ENCODE measurements at places on chromosomes 11 and 22.

- no peak for DNase-seq
Observed at GRCh38 chr22:31853736-31854495, 90.4 kb upstream of the YWHAH start.

DNA sequence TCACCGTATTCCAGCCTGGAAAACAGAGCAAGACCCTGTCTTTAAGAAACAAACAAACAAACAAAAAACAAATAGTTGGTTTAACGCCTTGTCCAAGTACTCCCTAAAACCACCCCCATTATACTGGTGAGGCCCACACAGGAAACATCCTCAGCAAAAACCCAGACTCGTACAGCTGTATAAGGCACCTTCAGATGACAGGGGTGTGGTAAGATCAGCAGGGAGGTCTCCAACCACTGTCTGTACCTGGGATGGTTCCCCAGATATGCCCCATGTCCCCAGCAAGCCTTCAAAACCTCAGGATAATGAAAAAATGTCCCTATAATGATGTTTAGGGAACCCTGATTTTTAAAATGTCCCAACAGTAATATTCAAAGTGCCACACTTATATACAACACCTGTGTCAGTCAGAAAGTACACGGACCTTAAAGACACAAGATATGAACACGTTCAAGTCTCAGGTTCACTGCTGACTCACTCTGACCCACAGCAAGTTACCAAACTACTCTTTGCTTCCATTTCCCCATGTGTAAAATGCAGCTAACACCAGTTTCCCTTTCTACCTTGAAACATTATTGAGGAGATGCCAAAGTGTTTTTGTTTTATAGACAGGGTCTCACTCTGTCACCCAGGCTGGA lies 9.3 kb downstream of the SF3A1 start:
- no peak for DNase-seq

DNA sequence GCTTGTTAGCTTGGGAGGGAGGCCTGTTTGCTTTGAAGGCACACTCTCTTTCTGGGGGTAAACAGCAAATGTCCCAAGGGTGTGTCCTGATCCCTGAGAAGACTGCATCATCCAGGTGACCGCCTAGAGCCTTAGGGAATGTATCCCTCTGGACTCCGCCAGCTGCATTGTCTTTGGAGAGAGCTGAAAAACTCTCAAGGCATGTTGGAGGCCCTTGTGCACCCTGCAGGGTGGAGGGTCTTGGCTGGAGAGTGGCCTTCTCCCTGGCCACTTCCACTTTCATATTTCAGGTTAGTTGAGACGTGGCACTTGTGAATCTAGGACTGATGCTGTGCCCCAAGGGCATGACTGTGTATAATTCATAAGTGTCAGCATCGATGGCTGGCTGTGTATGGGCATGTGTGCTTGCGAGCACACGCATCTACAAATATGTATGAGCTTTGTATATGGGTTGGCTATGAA lies 70.6 kb downstream of the ZBTB16 start:
- DNase-seq, result no peak

- DNase-seq, result no peak
Observed at GRCh38 chr11:1673446-1674172, 23.4 kb upstream of the KRTAP5-6 start.

DNA sequence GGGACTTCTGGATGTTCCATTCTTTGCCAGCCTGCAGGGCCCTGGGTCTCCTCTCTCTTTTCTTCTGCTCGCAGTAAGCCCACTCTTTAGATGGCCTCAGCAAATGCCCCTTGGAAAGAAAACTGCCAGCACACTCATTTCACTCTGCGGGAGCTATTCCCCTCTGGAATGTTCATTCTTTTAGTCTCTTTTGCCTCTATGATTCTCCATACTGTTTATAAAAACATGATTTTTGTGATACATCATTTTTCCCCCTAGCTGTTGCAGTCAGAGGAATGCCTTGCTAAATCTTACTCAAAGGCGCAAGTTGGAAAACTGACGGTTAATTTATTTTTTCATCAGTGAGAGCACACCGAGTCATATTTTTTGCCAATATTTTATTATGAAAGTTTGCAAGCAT lies 184.9 kb downstream of the SNX19 start:
- DNase-seq, result no peak

GRCh38 chr22:40463683-40464082 lies 93.3 kb downstream of the SGSM3 start:
- no peak for DNase-seq

DNA sequence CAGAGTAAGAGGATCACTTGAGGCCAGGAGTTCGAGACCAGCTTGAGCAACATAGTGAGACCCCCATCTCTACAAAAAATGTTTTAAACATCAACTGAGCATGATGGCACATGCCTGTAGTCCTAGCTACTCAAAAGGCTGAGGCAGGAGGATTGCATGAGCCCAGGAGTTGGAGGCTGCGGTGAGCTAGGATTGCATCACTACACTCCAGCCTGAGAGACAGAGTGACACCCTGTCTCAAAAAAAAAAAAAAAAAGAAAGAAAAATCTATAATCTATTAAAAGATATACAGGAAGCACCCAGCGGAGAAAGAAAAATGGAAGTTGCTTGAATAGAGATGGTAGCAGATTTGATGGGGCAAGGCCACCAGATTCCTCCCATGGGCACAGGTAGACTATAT lies 61.8 kb downstream of the FAM83F start:
- DNase-seq, result no peak

- DNase-seq, result no peak
Observed at GRCh38 chr11:13984616-13985450, 22.3 kb downstream of the SPON1 start.

GRCh38 chr22:43887391-43887790 lies 4.4 kb downstream of the PNPLA5 start:
- DNase-seq, result no peak

DNA sequence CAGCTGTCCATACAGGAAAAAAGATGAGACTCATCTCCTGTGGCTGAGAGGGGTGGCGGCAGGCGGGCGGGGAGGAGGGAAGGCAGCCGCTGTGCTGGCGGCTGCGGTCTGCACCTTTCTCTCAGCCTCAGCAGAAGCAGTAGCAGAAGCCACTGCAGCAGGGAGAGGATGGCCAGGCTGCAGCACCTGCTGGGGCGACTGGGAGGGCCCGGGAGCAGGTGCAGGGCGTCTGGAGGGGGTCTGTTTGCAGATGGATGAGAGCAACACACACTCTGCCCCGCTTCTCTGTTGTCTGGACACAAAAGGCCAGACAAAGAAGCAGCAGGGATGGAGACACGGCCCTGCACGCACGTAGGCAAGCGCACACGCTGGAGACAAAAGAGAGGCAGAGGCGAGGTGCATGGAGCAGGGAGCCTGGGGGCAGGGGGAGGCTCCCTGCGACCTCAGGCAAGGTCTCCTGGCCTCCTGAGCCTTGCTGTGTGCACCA lies 9.3 kb upstream of the MIAT start:
- no peak for DNase-seq

- no peak for DNase-seq
Observed at GRCh38 chr11:71170624-71171423, 81.6 kb downstream of the SHANK2 start.

- no peak for DNase-seq
Observed at GRCh38 chr11:72754544-72755155, 2.4 kb upstream of the ARAP1 start.

DNA sequence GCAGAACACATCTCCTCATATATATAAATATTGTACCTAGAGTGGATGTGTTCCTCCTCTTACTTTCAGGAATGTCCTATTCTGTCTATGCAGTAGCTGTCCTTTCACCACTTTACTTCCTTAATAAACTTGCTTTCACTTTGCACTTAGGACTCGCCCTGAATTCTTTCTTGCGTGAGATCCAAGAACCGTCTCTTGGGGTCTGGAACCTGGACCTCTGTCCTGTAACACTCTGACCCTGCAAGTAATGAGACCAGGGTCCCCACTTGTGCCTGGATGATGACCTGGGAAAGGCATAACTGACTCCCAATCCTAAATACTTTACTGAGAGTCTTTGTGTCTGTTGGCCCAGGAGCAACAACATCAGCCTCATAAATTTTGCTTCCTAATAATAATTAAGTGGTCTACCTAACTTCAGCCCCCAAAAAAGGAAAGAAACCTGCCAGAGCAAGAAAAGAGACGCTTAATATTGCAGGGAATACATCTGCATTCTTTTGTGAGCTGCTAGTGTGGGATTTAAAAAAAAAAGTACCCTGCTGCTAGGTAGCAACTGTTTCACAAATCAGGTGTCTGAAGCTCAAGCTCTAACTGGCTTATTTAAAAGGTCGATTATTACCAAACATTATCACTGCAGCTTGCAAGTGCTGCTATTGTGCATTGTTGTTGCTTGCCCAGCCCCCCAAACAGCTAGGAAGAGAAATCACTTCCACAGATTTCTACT lies 69.3 kb downstream of the FAM168A start:
- DNase-seq, result no peak

DNA sequence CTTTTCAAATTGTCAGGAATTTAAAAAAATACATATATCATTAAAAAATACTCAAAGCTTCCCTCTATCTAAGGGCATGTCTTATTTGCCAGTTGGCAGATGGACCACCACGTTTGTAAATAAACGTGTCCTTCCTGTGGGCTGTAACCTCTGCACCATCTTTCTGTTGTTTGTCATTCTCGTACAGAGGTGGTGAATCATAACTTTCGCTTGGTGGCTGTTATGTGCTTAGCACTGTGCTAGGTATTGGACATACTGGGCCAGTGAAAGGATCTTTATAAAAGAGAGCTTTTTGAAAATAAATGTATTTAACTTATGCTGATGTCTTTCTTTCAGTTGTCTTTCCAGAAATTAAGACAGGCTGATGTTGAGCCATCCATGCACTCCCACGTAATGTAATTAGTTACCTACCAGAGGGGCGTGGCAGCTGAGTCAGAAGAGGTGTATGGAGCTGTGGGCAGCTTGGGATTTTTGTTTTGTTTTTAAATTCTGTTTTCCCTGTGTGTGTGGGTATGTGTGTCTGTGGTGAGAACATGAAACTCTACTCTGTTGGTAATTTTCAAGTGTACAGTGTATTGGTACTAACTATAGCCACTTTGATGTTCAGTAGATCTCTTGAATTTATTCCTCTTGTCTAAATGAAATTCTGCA lies 62.7 kb downstream of the TECTA start:
- no peak for DNase-seq

DNA sequence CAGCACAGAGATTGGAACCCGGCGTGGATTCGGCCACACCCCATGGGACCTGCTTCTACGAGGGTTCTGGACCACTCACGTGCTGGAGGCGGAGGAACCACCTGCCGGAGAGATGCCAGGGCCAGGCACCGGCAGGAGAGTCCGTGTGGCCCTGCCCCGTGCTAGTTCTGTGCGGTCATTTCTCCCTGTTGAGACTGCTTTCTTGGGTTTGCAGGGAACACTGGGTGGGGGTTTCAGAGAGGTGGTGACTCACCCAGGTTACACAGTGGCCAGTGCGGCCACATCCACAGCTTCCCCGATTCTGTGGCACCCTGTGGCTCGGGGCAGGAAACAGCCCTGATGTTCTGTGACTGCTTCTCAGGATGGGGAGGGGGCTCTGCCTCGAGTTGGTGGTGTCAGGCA lies 3.6 kb upstream of the PHLDA2 start:
- DNase-seq, result no peak

- DNase-seq, result no peak
Observed at GRCh38 chr11:103338621-103339484, 229.6 kb downstream of the DYNC2H1 start.

DNA sequence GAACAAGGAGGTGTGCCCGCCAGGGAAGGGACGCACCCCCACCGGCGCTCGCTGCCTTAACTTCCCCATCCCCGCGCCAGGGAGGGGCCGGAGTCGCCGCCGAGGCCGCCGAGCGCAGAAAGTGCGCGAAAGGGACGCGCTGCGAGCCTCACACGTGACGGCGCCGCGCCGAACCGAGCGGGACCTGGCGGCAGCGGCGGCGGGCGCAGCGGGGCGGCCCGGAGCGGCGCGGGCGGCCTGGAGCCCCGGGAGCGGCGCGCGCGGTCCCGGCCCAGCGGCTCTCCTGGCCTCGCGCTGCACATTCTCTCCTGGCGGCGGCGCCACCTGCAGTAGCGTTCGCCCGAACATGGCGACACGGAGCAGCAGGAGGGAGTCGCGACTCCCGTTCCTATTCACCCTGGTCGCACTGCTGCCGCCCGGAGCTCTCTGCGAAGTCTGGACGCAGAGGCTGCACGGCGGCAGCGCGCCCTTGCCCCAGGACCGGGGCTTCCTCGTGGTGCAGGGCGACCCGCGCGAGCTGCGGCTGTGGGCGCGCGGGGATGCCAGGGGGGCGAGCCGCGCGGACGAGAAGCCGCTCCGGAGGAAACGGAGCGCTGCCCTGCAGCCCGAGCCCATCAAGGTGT lies at the start of gene SORL1:
Gene SORL1 (plus strand): TSS at position 329 of the 623 bp plus-strand sequence. CDS start 18 bp downstream, at position 347.
- DNase-seq, result peak; percentile 67

DNA sequence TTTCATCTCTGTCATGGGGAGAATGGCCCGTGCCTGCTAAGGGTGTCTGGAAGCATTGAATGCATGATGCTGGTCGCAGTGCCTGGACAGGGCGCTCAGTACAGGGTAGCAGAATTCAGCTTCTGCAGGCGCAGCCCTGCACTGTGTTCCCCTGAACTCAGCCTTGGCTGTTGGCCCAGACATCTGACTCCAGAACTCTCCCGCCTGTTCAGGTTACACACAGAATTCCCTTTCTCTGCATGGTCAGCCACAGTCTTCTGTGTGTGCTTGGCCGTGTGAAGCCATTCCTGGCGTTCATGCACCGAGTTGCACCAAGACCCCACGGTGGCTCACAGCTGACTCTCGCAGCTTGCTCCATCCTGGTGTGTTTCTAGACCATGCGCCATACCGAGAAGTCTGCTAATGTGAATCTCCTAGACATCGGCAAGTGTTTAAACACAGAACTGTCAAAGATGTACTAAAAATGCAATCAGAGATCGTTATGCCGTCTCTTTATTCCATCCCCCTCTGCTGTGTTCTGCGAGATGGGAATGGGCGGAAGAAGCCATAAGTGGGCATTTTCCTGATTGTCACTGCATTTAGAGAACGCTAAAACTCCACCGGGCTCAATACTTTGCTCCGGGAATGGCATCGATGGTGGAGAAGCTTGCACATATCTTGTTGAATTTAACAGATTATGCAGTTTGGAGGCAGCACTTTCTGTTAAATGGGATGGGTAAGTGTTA lies 55.6 kb downstream of the MPPED1 start:
- no peak for DNase-seq

DNA sequence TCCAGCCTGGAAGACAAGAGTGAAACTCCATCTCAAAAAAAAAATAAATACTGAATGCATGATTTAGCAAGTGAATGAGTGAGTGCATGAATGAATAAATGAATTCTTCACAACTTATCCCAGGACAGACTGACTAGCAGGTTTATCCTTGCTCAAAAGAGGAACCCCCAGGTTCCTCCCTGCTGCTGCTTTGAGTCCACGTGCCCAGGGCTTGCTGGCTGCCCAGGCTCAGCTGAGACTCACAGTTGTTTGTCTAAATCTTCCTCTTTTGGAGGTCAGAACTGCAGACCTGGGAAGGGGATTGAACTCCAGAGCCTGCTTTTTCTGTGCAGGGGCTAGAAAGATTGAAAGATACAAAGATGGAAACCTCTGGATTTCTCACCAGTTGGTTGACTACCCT lies 117.4 kb upstream of the TMEM45B start:
- DNase-seq, result no peak

All from stimulated activated CD4-positive, alpha-beta T cell treated with anti-CD3 and anti-CD28 coated beads, Interleukin-15, amount 100 ng/mL, for 1 hour (primary cell).